CD4-positive, alpha-beta memory T cell (primary cell): ENCODE measurements at places on chromosomes 3 and 15.

DNA sequence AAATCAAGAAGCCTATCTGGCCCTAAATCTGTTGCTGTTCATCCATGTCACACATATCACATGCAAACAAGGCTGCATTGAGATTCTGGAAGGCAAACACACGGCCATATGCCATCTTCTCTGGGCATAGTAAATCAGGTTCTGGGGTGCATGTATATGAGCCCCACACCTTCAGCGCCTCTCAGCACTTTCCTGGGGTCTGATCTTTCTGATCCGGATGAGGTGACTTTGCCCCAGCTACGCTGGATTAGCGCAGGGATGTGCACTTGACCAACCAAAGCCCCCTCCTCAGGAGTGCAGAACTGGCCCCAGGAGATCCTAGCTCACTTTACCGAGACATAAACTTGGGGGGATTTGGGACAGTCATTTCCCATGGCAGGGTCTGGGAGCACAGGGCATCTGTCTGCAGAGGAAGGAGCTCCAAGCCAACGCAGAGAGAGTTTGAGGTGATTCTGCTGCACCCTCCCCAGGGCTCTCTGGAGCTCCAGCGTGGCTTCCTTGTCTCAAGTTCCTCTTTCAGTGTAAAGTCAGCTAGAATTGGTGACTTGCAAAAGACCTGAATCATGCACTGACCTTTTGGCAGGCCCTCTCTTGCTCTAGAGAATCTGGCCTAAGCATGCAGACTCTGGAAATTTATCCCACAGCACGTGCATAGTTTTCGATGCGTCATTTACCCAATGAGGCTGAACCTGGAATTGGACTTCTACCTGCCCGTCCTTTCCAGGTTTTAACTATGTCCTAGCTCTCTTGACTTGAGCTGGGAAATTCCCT, 63.5 kb upstream of the KLF13 start:
- no peak for DNase-seq

DNA sequence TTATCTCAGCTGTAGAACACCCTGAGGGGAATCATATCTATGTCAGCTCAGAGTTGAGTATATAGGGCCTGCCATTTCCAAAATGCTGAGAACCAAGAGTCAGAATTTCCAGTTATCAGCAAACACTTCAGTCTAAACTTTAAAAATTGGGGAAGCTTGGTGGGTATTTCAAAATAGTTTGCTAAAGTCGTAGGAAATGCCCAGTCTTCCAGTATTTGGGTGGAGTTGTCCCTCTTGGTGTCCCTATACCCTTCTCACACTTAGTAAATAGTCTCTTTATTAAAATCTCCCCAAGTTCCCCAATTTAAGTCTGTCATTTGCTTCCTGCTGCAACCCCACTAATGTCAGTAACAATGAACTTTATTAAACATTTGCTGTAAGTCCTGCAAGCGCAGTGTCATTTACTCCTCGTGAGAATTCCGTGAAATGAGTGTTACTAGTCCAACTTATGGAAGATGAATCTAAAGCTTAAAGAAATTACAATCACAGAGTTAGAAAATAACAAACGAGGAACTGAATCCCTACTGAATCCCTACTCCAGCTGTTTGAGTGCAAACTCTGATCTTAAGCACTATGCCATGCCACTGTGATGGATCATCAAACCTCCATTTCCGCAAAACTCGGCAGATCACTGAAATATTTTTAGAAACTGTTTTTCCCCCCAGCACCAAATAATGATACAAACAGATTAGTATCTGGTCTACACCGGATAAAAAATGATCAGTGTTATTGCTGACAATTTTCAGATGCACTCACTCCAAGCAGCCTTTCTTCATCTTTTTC, 341.7 kb upstream of the PROK2 start:
- no peak for DNase-seq

DNA sequence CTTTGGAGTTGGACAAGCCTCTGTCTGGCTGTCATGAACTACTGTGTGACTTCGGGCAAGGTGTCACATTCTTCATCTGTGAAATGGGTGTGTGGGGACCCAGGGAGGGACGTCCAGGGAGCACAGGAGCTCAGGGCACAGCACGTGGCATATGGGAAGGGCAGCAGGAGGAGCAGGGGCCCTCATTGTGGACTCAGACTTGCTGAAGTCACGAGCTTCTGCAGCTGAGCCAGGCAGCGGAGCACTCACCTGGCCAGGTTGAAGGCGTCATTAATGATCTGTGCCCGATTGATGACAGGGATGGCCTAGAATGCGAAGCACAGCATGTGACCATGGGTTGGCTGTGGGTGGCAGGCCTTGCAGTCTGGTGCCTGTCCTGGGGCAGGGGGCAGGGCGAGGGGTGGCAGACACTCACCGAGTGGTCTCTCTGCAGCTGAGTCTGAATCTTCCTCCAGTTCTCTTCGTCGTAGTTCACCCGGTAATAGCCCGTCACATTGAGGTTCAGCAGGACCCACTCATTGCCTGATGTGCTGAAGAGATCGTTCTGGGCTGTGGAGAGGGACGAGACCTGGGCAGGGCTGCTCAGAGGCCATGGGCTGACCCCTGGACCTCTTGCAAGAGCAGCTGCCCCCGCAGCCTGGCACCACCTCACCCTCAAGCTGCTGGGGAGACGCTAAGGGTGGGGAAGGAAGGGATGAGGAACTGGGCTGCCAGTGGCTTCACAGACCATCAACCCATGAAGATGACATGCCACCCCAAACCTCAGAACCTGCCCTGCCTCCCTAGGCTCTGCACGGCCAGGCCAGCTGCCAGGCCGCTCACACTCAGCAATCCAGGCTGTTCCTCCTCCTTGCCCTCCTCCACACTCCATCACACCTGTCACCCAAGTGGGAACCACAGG, 15.4 kb downstream of the ANPEP start:
- DNase-seq = no peak

DNA sequence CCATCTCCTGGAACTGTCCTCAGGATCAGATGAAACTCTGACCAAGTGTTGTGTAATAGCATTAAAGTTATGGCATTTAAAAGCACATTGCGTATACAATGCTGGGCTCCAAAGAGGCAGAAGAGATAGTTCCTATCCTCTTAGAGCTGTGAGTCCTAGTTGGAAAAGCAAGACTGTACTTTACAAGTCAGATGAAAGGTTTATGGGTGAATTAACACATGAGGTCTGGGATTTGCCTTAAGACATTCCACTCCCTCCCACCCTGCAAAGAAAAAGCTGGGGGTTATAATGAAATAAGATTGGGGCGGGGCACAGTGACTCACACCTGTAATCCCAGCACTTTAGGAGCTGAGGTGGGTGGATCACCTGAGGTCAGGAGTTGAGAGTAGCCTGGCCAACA, 35.6 kb downstream of the SNAPC5 start:
- DNase-seq = no peak

DNA sequence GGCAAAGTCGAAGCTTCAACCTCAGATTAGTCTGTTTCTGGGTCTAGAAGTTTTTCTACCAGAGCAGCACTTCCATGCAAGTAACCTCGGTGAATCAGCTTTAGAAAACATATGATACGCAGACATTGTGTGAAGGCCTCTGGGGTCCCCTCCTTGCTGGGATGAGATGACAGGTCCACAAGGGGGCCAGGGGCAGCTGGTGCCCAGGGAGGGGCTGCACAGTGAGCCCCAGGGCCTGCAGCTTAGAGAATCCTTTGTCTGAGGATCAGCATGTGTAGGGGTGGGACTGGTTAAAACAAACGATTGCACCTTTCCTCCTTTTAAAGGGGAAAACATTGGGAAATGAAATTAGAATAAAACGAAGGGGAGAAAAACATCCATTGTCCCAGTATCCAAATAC, 47.5 kb upstream of the TLE3 start:
- DNase-seq = no peak

DNA sequence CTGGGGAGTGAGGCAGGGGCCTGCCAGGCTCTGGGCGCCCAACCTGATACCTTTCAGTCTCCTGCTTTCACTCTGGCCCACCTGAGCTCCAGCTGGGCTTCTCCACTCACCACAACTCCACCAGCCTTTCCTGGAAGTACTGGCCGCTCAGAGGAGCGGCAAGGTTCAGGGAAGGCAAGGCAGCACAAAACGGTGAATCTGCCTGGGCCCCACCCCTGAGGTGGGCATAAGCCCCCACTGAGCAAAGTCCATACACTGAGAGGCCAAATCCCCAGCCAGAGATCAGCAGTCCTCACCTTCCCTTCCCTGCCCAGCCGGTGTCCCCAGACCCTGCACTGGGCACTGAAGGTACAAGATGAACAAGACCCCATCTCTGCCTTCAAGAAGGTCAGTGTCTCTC, 70.7 kb downstream of the TLE3 start:
- DNase-seq = no peak

DNA sequence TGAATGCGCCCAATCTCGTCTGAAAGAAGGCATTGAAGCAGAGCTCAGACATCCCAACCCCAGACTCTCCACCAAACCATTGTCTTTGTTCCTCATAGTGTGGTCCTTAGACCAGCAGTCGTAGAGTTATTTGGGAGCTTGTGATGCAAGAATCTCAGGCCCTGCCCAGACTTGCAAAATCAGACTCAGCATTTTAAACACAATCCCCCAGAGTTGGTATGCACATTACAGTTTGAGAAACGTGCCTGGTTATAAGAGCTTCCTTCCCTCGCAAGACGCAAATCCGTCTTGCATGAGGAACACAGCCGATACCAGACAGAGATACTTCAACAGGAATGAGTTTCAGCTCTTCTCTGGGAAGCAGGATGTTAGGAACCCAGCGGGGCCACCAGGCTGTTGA, 38.9 kb upstream of the IREB2 start:
- no peak for DNase-seq

GRCh38 chr3:15345066-15345607, 12.8 kb upstream of the SH3BP5 start:
- no peak for DNase-seq

DNA sequence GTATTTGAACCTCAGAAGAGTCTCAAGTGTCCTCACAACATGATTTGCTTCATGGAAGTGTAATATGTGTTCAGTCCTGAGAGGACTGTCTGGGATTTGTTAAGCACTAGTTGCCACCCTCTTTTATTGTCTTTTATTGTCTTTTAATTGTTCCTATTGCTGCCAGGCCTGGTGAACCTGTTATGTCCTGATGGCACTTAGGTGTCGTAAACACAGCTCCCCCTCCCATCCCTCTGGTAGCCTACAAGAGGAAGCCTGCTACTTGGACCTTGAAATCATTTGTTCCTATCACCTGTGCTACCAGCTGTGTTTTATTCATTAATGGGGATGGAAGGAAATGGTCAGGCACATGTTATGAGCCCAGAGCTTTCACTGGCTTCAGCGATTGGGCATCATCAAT, 19.3 kb downstream of the CCNB2 start:
- no peak for DNase-seq

DNA sequence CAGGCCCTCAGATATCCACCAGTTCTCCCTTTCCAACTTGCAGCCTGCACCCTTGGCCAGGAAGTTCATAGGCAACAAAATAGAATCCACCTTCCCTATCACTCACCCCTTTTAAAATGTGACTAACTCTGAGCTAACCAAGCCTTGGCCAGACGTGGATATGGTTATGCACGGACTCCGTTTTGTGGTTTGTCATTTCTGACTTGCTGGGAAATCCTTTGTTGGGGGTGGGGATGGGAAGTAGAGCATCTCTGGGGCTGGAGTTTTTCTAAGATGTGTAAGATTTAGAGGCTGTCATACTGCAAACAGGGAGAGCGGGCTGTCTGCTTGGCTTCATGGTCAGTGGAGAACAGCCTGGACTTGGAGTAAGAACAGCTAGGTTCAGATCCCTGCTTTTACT, 62.6 kb downstream of the SMAD3 start:
- DNase-seq = no peak
